Hematopoietic multipotent progenitor cell treated with erythropoietin and hydrocortisone succinate and interleukin-3 and kit ligand, for 4 days (in vitro differentiated cells): ENCODE measurements at places on chromosomes 4 and X.

- DNase-seq = peak; percentile 1
Observed at GRCh38 chrX:31604629-31605221, 532.9 kb upstream of the FTHL17 start.

DNA sequence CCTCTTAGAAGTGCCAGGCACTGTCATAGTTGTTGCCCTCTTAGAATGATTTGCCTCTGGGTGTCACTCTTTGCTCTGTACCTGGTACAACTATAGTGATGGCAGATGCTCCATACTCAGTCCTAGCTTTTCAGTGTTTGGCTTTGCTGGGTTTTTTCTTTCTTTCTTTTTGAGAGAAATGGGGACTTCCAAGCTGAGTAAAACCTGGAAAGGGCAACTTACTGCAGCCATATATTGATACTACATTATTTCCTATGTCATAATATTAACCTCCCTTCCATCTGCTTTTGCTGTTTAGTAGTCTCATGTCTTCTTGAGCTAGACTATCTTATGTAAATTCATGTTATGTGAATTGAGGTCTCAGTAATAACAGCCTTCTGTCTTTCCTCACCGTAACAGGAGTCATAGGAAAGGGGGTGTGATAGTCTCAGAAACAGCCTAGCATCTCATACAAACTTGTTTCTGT lies 49.0 kb downstream of the NIPAL1 start:
- no peak for DNase-seq

- peak; percentile 77 for DNase-seq
Observed at GRCh38 chr4:152454398-152455011, 81.4 kb downstream of the FBXW7 start.

- no peak for DNase-seq
Observed at GRCh38 chr4:174996079-174996478, 77.9 kb downstream of the ADAM29 start.
